ENCODE measurements at places on chromosomes 4 and X.

DNA sequence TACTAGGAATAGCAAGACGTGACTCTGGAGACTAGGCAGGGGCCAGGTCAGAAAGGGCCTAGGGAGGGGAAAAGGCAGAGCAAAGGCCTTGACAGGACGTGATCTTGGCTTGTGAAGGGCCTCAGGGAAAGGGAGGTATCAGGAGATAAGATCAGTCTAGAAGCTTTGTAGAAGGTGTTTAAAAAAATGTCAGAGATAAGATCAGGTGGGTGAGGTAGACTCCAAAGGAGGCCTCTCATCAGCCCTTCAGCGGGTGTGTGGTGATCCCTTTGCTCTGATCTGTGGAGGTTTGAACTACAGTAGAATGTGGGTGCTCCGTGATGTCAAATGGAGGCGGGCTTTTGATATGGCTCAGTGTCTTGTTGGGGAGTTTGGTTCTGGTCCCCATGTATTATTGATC lies 78.8 kb upstream of the PRPS1 start:
- no peak for DNase-seq

GRCh38 chr4:2698504-2698903 lies 57.6 kb downstream of the TNIP2 start:
- DNase-seq = no peak

DNA sequence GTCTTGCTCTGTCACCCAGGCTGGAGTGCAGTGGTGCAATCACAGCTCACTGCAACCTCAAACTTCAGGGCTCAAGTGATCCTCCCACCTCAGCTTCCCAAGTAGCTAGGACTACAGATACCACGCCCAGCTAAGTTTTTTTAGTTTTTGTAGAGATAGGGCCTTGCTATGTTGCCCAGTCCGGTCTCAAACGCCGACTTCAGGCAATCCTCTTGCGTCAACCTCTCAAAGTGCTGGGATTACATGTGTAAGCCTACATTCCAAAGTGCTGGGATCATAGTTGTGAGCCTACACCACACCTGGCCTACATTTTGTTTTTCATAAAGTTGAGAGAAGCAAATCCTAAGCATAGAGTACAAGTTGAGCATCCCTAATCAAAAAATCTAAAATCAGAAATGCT lies 42.2 kb downstream of the SMARCA5 start:
- DNase-seq = no peak

DNA sequence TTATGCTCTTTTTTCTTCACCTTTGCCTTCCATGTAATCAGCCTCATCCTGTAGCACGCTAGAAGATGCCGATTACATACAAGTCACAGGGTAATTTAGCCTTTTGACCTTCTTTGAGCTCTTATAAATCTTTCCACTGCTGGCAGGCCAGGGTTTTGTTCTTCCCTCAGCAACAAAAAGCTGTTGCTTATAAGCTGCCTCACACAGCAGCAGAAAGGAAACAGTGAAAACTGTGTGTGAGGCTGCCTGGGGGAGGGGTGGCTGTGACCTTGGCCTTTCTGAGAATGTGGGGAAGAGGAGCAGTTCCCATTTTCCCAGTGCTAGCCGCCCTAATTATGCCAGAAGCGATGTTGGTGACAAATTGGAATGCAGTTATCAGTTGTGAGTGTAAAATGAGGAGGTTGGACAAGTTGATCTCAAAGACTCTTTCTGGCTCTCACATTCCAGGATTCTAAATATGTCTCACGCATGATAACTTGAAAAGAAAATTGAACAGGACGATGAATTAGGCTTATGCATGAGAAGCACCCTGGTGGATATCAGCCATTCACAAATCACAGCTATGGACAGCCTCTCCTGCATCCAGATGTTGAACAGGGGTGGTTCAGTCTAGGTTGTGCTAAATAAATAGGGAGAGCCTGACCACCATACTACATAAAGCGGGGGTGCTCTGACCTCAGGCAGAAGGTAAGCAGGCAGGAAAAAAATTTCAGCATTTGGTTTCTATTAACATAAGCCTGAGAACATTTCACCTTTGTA lies 25.7 kb downstream of the SLITRK2 start:
- DNase-seq = no peak

DNA sequence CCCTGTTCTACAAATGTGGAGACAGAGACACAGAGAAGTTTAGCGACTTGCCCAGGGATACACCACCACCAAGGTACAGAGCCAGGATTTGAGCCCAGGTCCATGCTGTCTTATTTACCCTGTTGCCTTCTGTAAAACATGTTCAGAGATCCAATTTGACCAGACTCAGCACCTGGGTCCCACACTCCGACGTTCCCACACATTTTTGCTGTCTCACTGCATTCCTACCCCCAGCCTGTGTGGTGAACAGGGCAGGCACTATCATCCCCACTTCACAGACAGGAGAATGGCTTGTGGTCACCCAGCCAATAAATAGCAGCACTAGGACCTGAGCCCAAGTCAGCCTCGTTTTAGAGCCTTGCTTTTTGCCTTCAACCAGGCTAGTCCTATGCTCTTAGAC lies 102.8 kb downstream of the PJA1 start:
- no peak for DNase-seq

DNA sequence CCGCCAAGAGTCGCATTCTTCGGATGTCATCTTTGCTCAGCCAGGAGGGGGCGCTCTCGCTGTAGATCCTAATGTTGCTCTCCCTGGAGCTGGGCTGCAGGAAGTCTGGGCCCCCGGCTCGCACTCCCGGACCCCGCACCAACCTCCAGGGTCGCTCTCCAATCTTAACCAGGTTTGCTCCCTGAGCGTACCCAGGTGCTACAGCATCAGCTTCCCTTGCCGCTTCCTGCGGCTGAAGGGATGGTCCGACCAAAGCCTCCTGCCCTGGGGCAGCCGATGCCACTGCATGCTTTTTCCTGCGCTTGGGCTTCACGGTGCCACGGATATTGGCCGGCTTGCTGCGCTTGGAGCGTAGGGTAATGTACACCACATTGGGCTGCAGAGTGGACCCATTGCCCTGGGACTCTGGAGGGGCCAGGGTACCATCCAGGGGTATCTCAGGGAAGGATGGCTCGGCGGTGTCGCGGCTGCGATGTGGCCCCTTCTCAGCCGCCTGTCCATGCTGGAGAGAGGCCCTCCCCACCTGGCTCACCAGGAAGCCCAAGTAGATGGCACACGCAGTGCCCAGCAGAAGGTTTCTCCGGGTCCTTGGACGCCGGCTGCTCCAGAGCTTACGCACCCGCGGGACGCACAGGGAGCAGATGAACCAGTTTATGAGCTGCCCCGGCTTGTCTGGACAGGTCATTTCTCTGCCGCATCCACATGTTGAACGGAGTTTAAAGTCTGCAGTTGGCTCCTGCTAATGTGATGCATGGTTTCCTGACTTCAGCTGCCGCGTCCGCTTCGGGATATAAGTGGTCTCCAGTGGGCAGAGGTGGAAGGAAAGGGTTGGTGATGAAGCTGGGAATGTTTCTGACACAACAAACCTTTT lies 1.9 kb downstream of the GASK1B start:
- no peak for DNase-seq

- no peak for DNase-seq
Observed at GRCh38 chr4:123495530-123495929, 98.9 kb downstream of the SPRY1 start.

DNA sequence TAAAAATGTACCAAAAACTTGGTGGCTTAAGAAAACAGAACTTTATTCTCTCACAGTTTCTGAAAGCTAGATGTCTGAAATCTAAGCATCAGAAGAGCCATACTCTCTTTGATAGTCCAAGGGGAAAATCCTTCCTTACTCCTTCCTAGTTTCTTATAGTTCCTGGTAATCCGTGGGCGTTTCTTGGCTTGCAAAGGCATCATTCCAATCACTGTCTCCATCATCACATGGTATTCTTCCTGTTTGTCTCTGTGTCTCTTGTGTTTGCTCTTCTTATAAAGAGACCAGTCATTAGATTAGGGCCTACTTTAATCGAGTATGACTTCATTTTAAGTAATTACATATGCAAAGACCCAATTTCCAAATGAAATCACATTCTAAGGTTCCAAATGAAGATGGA lies 118.9 kb upstream of the FSTL5 start:
- no peak for DNase-seq

DNA sequence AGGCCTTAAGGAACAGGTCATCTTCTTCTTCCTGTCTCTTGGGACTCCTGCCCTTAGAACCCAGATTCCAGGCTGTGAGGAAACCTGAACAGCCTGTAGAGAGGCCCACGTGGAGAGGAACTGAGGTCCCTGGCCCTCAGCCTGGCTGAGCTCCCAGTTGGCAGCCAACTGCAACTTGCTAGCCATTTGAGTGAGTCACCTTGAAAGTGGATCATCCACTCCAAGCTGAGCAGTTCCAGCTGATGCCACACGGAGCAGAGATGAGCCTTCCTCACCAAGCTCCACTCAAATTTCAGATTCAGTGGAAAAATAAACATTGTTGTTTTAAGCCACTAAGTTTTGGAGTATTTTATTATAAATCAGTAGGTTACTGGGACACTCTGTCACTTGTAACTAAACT lies 392.5 kb downstream of the BCOR start:
- DNase-seq = no peak

GRCh38 chr4:68077737-68078136 lies 51.9 kb downstream of the TMPRSS11F start:
- no peak for DNase-seq

DNA sequence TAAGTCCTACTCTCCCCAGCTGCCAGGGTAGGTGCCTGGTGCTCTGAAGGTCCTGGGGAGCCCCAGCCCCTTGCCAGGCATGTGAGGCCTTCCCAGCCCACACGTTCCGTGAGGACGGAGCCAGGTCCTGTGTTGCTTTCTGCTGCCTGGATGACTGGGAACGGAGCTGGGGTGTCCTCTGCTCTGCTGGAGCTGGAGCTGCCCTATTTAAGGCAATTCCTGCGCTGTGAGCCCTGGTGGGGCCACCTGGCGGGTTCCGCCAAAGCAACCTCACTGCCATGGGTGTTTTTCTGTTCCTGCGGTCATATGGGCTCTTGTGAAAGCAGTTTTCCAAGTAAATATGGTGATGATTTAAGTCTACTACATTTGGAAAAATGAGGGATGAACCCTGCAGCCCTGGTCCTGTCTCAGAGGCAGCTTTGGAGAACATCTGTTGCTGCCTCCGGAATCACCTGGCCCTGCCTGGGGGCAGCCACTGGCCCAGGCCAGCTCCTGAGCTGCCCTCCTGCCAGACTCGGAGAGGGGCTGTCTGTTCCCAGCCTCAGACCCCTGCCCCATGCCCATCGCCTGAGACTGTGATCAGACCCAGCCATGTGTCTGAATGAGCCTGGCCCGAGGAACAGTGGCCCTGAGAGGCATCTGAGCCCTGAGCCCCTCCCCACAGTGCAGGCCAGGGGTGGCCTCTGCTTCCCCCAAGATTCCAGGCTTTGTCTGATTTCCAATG lies 33.2 kb downstream of the FGFRL1 start:
- no peak for DNase-seq

GRCh38 chrX:70456256-70456655 lies 11.6 kb downstream of the DLG3 start:
- DNase-seq = no peak

DNA sequence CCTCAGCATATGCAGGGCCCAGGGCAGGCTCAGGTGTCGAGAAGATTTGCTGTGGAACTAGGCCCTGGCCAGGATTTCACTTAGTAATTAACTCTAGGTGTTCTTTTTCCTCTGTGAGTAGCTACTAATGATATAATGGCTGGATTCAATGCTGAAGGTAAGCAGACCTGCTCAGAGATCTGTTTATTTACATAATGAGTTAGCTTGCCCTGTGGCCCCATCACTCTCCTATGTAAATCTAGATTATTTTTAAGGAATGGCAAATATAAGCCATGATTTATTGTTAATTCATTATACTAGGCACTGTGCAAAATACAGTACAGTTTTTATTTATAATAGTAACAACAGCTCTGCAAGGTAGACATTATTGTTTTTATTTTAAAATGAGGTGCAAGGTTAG lies 117.2 kb downstream of the IRF2 start:
- DNase-seq = no peak

GRCh38 chr4:36065274-36065871 lies 178.9 kb downstream of the ARAP2 start:
- no peak for DNase-seq

DNA sequence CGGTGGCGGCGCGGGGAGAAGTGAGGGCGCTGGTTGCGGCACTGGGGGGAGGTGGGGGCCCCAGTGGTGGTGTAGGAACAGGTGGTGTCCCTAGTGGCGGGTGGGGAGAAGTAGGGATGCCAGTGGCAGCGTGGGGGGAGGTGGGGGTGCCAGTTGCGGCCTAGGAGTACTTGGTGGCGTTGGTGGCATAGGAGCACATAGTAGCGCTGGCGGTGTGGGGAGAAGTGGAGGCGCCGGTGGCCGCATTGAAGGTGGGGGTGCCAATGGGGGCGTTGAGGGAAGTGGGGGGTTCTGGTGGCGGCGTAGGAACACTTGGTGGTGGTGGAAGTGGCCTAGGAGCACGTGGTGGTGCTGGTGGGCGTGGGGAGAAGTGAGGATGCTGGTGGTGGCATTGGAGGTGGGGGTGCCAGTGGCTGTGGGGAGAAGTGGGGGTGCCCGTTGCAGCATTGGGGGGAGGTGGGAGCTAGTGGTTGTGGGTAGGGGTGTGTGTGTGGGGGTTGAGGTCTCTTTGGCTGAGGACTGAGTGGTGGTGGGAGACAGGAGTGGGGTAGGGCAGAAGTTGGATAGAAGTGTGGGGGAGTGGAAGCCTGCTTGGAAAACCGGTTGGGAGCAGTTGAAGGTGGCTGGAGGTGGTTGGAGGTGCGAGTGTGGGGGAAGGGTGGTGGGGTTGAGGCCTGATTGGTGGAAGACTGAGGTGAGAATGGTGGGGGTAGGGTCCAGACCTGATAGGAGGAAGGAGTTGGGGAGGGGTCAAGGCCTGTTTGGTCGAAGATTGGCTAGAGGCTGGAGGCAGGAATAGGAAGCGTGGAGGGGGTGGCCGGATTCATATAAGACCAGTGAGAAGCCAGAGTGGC lies 1.1 kb downstream of the GCNA start:
- DNase-seq = no peak

- DNase-seq = no peak
Observed at GRCh38 chr4:101417046-101417445, 69.7 kb upstream of the PPP3CA start.

DNA sequence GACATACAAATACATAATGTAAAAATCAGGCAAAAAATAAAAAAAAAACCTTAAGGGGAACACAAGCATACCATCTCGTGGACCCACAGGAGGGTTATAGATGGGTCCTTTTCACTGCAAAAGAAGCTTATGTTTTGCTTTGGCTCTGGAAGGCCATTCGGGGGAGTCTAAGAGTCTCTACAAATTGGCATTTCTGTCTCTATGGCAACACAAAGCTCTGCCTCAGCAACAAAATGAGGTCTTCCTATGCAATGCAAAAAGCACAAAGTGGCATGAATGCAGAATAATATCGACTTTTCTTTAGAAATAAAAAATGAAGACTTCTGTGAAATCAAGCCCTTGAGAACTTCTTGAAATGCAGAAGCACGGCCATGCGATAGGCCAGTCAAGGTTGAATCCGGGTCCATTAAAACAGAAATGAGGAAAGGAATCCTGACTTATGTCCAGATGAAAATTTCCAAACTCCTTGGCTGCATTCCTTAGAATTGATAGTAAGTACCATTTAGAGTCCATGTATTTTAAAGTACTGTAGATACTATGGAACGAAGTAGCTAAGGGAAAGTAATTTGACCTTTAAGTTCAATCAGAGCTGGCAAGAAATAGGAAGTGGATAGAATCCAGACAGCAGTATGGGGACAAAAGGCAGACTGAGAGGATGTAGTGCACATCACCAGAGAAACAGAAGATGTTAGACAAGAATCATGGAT lies 63.7 kb upstream of the PDLIM3 start:
- DNase-seq = no peak

- no peak for DNase-seq
Observed at GRCh38 chr4:103400405-103400804, 202.3 kb upstream of the CENPE start.

GRCh38 chr4:168449719-168450452 lies 30.4 kb downstream of the DDX60L start:
- no peak for DNase-seq
